ENCODE measurements at places on chromosomes 5 and 9.

- no peak for DNase-seq
These were observed 464.3 kb downstream of the GADD45G start for GRCh38 chr9:90069085-90069484.

GRCh38 chr9:124017051-124017928 is 5.7 kb downstream of the LHX2 start:
- no peak for DNase-seq

GRCh38 chr5:456351-457194 is 13.6 kb downstream of the EXOC3 start:
- no peak for DNase-seq

DNA sequence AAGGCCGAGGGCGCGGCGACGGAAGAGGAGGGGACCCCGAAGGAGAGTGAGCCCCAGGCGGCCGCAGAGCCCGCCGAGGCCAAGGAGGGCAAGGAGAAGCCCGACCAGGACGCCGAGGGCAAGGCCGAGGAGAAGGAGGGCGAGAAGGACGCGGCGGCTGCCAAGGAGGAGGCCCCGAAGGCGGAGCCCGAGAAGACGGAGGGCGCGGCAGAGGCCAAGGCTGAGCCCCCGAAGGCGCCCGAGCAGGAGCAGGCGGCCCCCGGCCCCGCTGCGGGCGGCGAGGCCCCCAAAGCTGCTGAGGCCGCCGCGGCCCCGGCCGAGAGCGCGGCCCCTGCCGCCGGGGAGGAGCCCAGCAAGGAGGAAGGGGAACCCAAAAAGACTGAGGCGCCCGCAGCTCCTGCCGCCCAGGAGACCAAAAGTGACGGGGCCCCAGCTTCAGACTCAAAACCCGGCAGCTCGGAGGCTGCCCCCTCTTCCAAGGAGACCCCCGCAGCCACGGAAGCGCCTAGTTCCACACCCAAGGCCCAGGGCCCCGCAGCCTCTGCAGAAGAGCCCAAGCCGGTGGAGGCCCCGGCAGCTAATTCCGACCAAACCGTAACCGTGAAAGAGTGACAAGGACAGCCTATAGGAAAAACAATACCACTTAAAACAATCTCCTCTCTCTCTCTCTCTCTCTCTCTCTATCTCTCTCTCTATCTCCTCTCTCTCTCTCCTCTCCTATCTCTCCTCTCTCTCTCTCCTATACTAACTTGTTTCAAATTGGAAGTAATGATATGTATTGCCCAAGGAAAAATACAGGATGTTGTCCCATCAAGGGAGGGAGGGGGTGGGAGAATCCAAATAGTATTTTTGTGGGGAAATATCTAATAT is 58.1 kb downstream of the BASP1 start:
- DNase-seq = no peak

DNA sequence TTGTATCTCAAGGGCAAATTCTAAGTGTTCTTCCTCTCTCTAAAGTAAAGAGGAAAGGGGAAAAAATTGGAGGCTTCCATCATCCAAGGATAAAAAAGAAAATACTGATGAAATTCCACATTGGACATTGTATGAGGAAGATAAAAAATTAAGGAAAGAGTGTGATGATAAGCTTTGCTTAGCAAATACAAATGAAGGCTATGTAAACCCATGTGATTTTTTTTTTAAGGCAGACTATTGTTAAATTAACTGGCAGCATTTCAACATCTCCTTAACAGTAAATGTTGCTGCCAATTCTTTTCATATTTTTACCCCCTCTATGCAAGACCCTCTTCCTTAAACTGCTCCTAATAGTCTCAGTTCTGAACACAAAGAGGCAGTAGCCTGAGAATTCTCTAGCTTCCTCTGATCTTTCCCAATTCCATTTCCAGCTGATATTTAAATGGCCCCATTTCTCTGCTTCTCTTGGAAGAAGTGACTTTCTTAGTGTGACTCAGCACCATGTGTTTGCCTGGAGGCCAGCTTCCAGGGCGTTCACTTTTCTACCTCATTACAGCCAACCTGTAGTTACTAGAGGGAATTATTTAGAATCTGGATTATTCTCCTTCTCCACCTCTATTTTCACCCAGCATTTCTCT is 159.7 kb downstream of the TLE1 start:
- DNase-seq = no peak

DNA sequence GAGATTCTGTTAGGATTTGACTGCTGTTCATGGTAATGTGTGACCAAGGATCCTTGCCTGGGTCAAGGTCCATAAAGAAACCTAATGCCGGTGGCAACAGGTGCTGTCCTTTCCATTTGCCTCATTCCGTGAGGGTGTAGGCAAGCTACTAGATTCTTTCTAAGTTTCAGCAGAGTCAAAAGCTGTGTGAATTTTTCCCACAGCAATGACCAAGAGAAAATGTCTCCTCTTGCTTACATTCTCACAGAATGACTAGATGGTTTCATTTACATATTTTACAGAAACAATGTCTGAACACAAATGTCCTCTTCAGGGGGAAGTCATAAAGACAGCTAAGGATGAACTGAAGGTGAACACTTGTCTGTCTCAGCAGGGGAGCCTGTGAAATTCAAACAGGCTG is 75.3 kb upstream of the SV2C start:
- no peak for DNase-seq

GRCh38 chr9:113988385-113989016 is 89.6 kb downstream of the AMBP start:
- DNase-seq = no peak

DNA sequence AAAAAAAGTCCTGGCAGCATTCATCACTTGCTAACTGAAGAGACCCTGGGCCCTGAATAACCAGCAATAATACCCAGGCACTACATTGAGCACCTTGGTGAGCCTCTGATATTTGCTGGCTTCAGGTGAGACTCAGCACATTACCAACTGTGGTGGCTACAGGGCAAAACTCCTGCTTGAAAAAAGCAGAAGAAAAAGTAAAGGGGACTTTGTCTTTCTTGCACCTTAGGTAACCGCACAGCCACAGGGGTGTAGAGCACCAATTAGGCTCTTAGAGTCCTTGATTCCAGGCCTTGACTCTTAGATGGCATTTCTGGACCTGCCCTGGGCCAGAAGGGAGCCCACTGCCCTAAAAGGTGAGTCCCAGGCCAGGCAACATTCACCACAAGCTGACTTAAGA is 269.5 kb downstream of the AUH start:
- no peak for DNase-seq

DNA sequence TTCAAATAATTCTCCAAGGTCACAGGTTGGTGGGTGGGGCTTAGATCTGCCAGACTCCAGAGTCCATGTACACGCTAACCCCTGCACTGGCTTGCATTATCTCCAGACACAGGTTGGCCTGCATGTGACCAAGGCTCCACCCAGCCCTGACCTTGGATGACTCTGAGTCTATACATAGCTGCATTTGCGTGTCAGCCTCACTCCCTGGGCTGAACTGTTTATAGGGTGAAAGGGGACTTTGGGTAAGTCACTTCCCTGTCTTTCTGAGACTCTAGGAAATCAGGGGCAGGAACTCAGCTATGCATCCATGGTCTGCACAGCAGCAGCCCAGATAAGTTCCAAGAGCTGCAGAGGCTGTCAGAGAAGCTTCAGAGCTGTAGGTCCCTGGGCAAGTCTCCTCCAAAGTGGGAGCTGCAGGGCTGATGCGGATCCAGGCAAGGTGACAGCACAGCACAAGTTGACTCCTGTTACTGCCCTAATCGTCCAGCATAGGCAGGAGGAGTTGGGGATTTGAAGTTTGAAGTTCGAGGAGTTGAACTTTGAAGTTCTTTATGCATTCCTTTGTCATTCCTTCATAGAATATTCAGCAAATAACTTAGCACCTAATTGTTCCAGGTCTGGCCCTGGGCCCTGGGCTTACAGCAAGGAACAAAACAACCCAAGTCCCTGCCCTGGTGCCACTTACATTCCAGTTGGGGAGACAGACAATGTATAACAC is 53.4 kb downstream of the SLC22A5 start:
- no peak for DNase-seq
